Right cardiac atrium (tissue), 5 donors: ENCODE measurements at places on chromosomes 7 and 10. TPM values are rescaled to one million over a fixed set of nuclear protein-coding genes. Genes with fewer than 3 reads are reported as not detected.
A peak's percentile ranks its signal among the peaks of the same experiment; 100 is the strongest.

The CUZD1 gene
- total RNA-seq: 0.17 TPM

The OPN1SW gene
- not detected for total RNA-seq

The GBX1 gene
- not detected for total RNA-seq

GRCh38 chr10:133282846-133283390 is 6.2 kb upstream of the ADAM8 start:
- peak; percentile 35 for DNase-seq

GRCh38 chr10:19816411-19817230 is at the start of gene PLXDC2:
Gene PLXDC2, plus strand, starts transcription at chr10:19816432.
- DNase-seq: peak; percentile 81

DNA sequence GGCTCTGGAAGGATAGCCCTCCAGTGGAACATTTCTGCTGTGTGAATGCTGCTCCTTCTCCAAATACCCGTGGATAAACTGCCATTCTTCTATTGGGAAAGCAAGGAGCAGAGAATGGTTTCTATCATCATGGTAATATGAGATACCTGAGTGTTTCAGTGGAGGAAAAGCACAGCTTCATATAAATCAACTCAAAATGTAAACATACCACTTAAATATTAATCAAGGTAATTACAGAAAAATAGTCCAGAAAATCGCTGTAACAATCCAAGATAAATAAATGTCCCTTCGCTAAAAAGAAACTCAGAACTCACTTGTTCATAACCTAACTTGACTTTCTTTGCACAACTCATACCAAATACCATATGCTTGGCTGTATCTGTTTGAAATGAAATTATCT is 635.8 kb downstream of the PARD3 start:
- DNase-seq: no peak

DNA sequence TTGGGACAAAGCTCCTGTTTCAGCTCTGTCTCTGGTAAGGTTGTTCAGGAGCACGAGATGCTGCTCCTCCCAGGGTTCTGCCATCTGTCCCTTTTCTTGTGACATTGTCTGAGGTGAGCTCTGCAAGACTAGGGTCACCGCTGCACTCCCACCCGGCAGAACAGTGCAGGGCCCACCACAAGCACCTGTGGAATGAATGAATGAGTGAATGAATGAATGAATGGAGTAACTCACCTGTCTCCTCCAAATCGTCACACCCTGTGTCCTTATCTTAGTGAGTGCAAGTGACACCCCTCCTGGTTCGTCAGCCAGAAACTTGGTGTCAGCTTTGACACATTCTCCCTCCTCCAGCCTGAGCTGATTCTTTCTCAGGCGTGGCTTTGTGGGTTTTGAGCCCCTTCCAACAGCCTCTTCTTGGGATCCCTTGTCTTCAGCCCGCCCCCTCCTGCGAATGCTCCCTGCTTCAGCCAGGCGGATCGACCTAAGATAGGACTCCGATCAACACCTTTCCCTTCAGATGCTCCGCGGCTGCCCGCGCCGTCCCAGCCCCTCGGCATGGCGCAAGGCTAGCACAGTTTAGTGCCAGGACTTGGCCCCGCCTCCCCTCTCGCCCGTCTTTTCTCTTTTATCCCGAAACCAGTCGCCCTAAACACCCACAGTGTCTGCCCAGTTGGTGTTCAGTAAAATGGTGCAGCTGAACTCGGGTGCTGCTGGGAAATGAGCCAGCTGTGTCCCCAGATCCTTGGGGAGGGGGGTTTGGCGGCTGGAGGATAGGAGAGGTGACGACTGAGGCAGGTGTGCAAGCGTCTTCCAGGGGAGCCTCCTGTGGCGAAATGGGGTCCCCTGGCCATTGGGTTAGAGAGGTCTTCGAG is 89.3 kb downstream of the BEND7 start:
- DNase-seq: peak; percentile 70

DNA sequence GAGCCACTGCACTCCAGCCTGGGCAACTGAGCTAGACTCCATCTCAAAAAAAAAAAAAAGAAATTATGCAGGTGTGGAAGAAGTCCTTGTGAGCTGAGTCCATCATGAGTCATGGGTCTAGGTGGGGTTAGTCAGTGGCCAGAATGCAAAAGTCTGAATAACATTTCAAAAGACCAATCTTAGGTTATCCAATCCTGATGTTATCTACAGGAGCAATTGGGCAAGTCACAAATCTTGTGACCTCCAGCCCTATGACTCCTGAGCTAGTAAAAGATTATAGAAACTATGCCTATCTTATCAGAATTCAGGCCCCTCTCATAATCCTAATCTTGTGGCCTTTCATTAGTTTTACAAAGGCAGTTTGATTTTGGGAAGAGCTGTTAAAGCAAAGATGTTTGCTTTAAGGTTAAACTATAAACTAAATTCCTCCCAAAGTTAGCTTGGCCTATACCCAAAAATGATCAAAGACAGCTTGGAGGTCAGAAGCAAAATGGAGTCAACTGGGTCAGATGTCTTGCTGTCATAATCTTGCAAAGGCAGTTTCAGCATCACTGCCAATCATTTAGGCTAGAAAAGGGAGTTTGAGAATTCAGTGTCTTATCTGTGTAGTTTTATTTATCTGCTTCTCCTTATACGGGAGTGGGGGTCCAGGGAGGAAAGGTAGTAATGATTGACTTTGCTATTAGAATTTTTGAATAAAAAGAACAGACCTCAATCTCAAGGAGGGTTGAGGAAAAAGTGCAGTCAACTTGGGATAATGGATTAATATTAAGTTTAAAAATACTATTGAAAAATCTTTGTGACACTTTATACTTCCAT is 71.2 kb upstream of the TRIM24 start:
- DNase-seq: no peak

DNA sequence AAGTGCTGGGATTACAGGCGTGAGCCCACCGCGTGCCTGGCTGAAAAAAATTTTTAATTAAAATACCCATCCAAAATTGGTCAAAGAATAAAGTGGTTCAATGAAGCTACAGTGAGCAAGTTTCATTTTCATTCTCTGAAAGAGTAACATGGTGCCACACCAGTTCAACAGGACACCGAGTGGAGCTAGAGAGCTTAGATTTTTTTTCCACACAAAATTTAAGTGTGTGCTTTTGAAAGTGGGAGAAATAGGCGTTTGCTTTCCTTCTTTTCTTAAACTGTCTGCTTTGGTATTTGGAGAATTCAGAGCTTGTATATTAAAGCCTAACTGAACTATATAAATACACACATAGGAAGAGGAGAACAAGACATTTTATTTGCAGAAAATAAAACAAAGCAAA is 43.4 kb downstream of the BPGM start:
- DNase-seq: no peak

DNA sequence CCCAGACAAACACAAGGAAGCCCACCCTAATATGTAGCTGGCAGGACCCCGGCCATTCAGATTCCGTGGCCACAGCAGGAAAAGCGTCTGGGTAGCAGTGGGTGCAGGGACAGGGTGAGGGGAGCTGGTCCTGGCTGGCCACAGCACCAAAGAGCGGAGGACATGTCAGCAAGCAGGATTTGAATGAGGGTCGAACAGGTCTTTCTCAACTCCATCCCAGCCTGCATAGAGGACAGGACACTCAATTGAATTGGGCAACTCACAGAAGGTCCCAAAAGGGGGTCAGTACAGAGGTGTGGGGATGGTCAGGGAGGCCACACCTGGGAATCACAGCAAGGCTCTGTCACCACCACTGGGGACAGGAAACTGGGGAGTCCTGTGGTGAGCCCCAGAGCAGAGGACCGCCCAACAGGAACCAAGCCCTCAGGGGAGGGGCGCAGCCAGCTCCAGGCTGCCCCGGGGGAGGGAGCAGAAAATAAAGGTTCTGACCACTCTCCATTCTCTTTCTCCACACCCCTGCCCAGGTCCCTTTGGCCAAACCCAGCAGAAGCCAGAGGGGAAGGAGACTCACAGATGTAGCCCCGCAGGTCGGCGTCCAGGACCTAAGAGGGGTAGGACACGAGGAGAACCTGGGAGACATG is 108.7 kb upstream of the PPP2R2D start:
- no peak for DNase-seq

DNA sequence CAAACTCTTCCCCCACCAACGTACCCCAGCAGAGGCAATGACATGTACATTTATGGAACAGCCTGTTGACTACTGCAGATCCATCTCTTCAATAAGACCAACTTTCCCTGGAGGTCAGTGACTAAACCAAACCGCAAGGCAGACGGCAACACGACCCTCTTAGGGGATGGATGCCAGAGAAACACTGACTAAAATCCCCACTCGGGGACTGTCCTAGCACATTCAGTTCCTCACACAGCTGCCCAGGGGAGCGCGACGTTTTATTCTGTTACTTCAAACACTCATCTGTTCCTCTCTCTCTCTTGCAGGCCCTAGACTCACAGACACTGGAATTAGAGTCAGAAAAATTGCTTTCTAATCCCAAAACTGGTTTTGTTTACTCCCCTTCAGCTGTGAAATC is 146.5 kb upstream of the PRSS1 start:
- DNase-seq: no peak
